Stomach (tissue), 19 donors: ENCODE measurements at places on chromosomes 6 and 20. TPM values are rescaled to one million over a fixed set of nuclear protein-coding genes. Genes with fewer than 3 reads are reported as not detected.
A peak's percentile ranks its signal among the peaks of the same experiment; 100 is the strongest.

Gene MACROD2
- 10.9 TPM for total RNA-seq

Gene SLC26A8
- not detected for total RNA-seq

Gene SLX4IP
- 1.4 TPM for total RNA-seq

GRCh38 chr6:104252276-104252675 lies 607.4 kb downstream of the HACE1 start:
- no peak for DNase-seq

GRCh38 chr6:129678463-129678862 lies 31.5 kb downstream of the ARHGAP18 start:
- DNase-seq = no peak

GRCh38 chr6:127266178-127266891 lies at the start of gene RNF146:
TSS of gene RNF146 (plus strand) at chr6:127266864. CDS start at chr6:127280339, 13,475 bp downstream.
- peak; percentile 83 for DNase-seq

GRCh38 chr6:158835616-158836221 lies 16.6 kb upstream of the EZR start:
- peak; percentile 85 for DNase-seq

Gene MUC21
- total RNA-seq = 0.58 TPM

DNA sequence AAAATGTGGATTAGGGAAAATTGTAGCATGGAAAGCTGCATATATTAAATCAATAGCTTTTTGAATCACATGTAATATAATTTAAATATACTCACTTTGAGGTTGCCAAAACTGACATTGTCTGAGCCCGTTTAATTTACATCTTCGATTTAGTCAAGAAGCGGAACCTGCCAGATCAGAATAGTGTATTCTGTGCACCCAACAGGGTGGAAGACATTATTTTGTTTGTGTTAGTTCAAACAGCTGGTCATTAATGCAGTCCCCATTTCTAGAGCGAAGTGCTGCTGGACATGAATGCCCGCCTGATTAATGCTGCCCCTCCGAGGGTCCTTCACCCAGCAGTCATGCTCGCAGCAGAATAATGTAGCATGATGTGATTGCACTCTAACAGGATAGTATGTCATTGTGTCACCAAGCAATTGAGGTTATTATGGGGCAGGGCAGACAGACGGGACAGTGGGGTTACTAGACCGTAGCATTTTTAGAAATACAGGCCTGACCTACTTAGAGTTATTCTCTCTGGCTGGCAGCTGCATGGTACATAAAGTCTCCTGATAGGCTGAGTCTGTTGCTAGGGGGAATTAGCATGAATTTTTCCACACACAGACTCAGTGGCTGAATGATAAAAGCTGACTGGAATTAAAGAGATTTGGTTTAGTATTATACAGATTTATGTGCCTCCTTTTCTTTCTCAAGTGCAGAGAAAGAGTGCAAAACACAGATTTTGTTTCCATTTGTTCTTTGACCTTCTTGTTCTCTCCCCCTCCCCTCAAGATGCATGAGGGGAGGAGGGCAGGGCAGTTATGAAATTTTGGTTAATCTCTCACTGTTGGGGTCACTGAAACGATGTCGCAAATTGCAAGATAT lies 147.1 kb downstream of the PRL start:
- peak; percentile 75 for DNase-seq

DNA sequence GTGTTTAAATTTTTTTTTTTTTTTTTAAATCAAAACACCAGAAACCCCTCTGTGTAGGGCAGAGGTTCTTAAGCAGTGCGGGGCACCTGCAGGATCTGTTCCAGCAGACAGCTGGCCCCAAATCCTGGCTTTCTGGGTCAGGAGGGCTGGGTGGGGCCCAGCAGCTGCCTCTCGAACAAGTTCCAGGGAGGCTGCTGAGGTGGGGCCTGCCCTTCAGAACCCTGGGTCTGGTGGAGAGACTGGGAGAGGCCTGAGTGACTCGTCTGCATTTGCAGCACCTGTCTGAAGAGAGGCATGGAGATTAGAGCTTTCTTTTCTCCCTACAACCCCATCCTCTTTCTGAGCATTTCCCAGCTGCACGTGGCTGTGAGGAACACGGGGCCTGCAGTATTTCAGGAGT lies 8.4 kb downstream of the PSMG4 start:
- DNase-seq = no peak
